ENCODE measurements at places on chromosomes 11 and 22.

DNA sequence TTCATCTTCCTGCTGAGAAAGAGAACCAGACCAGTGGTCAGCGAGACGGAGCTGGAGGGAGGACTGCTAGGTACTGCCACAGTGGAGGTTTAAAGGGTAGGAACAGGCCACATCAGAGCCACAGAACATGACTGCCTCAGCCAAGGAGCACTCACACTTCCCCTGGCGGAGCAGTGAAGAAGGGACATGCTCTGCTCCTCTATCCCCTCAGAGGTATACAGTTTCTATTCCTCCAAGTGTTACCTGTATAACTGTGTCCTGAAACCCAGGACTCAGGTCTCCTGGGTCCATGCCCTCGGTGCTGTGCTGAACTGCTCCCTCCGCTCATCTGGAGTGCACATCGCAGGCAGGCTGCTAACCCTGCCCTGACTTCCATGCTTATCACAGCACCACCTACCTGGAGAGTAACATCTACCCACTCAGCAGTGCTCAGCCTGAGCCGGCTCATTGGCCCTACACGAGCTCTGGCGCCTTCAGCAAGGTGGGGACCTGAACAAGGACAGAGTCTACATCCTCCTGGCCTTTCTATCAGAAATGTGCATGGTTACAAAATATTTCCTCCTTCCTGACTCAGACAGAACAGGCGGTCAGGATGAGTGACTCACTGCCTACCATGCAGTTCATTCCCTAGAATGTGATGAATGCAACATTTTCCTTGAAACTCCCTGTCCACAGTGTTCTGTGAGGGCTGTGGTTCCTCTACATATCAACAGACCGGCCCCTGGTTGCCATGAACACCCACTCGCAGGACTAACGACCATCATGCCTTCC is 52.9 kb downstream of the C11orf58 start:
- no peak for DNase-seq

GRCh38 chr22:49882519-49883293 is 29.1 kb downstream of the ZBED4 start:
- no peak for DNase-seq

- DNase-seq, result peak; percentile 38
Measured at GRCh38 chr11:114077482-114078305, 18.2 kb downstream of the ZBTB16 start.

DNA sequence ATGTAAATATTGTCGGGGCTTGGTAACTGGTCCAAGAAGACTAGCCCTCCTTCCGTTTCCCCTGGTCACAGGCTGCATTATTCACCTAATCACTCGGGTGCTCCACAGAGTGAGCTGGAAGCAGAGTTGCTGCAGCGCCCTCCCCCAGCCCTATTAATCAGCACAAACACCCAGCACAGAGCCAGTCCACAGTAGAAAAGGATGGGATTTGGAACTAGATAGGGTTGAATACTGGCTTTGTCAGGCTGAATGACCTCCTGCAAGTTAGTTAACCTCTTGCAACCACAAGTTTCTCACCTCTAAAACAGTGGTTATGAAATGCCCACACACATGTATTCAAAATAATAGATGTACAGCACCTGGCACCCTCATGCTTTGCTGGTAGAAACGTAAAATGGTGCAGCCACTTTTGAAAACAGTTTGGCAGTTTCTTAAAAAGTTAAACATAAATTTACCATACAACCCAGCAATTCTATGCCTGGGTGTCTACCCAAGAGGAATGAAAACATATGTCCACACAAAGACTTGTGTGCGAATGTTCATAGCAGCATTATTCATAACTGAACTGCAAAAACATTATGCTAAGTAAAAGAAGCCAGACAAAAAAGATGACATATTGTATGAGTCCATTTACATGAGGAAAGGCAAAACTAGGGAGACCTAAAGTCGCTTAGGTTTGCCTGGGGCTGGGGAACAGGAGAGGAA is 31.7 kb upstream of the APLP2 start:
- DNase-seq, result no peak
